NCI-H2107 (cell line): ENCODE measurements at places on chromosomes 3 and 15.

DNA sequence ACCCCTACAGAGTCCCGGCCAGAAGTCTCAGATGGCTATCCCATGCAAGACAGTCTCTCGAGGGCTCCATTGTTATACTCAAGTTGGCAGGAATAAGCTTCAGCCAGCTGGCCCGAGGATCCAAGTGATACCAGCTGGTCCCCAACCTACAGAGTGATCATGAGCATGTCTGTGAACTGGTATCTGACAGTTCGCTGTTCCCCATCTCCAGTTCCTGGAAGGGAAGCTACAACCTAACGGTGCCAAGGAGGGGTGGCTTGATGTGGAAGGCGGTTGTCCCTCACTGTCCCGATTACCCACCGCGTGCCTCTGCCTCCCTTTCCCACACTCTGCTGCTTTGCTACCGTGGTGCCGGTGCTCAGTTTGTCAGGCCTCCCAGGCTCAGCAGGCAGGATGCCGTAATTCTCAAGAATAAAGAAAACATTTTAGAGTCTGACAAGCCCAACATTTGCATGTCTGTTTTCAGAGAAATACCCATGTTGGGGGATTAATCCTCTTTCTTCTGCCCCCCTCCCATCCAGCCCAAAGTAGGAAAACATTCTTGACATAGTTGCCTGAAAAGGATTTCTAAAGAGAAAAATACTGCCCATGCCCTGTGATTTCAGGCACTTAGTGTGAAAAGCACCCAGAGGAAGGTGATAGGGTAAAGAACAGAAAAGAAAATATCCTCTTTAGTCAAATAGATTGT is 49.4 kb upstream of the HES1 start:
- no peak for DNase-seq

DNA sequence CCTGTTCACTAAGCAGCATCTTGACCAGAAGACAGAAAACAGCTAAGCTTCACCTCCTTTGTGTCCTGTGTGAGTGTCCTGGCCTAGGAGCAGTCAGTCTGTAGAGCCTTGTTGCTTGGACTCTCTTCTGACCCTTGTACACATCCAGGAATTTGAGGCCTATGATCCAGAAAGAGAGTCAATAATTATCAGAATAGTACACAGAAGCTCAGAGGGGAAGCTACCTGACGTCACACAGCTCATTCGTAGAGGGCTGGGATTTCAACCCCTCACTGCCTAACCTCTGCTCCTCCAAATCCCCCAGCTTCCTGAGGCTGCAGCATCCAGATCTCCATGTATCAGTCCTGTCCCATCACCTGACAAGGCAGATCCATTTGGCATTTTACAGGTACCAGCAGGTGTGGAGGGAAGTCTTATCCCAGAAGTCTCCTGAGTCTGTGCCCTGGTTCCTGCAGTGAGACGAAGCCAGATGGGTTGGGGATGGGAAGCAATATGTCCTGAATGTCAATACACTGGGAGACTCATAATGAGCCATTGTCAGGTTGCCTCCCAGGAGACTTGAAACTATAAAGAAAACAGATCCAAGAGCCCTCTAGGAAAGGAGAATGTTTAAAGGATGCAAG is 203.1 kb downstream of the MINAR1 start:
- no peak for DNase-seq

GRCh38 chr3:193711964-193712598 is 119.1 kb downstream of the OPA1 start:
- no peak for DNase-seq

DNA sequence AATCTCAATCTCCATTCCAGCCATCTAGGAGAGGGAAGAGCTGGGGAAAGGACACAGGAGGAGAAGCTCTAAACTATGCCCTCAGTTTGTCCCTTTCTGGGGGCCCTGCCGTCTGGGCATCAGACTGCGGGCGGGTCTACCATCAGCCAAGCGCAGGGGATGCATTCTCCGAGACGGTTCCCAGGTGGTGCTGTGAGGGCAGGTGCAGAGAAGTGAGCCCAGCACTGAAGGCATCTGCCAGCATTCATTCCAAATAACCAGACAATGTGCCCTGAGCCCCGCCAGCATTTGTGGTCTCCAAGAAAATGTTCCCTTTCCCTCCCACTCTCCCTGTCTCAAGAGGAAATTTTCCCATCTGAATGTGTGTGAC is 265.7 kb downstream of the XXYLT1 start:
- no peak for DNase-seq

DNA sequence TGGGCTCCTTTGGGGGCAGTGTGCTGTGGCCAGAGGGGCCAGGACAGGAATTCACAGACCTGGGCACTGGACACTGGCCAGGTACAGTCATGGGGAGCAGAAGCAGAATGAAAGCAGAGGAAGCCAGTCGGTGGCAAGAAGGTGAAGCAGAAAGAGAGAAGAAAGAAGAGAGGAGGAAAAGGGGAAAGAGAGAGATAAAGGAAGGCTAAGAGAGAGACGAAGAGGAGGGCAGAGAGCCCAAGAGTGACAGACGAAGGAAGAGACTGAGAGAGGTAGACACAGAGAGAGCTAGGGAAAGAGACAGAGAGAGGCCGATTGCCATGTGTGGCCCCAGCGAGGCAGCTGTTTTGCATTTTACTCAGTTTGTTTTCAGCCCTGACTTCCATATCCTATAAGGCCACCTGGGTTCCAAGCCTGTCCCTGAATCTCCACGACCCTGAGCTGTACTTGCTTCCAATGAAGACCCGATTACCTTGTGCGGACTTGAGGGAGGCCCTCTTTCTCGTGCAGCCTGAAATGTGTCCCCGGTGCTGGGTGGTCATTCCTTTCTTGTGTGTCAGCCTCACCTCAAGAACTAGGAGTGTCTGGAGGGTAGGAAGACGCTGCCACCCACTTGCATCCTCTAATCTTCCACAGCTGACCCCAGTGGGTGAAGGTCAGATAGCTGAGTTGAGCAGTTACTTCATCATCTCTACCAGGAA is 73.9 kb downstream of the LSM3 start:
- DNase-seq = no peak

DNA sequence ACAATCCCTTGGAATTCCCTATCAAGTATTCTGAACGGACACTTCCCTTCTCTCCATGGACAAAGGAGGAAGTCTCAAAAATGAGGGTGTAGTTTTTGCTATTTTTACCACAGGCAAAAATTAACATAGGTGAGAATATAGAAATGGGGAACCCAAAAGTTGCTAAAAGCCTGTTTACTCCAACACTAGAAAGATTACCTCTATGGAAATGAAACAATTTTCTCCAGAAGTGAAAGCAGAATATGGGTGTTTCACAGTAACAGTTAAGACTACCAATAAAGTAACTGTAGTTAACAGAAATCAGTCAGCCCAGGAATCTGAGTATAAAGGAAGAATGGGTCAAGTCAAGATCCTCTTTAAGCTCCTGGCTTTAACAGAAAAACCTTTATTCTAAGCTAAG is 9.3 kb downstream of the TRA2B start:
- no peak for DNase-seq

- DNase-seq = no peak
Measured at GRCh38 chr15:52076889-52077781, 35.4 kb downstream of the BCL2L10 start.

DNA sequence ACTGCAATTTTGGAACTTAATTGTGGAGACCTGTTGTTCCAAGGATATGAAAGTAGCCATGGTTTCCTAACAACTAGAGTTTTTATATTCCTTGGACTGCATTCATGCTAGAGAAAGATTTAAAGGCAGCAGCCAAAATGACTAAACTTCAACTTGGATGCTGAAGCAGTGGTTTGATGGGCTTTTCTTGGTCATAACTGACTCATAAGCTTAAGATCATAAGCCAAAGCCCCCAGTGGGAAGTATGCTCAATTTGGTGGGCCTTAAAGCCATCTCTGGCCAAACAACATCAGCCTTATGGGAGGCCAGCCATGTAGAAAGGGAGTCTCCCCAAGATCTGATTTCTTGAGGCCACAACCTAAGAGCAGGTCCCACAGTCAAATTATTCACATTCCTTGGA is 80.2 kb downstream of the ZNF280D start:
- no peak for DNase-seq

DNA sequence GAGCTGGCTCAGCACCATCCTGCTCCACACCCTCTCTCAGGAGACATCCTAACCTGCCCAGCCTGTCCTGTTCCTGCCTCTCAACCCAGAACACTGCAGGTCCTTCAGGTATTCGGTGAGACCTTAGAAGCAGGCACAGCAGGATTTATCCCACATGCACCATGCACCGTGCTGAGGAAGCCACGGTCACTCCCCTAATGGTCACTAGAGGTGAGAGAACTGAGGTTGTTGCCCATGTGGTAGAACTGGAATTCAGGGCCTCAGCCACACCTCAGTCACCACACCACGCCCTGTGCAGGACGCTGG is 36.9 kb downstream of the APBA2 start:
- DNase-seq = no peak

GRCh38 chr3:16329826-16330129 is 64.8 kb downstream of the OXNAD1 start:
- DNase-seq = no peak

DNA sequence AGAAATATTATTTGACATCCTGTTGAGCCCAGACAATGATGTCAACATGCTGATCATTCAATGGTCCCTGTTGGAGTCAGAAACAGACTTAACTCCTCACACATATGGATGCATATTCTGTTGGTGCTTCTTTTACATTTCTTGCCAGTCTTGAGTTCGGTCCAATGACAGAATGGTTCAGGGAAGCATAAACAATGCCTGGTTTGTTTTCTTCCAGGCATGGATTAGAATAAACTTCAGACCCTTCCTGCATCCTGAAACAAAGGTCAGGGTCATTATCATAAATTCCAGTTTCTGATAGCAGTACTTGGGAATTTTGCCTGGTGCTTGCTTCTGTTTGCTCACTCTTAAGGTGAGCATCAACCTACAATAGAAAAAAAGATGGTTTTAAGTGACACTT is 33.3 kb downstream of the BTLA start:
- DNase-seq = no peak

GRCh38 chr3:142972092-142972753 is 8.7 kb upstream of the PAQR9 start:
- no peak for DNase-seq

- no peak for DNase-seq
Measured at GRCh38 chr15:81740416-81740815, 305.4 kb downstream of the MEX3B start.

DNA sequence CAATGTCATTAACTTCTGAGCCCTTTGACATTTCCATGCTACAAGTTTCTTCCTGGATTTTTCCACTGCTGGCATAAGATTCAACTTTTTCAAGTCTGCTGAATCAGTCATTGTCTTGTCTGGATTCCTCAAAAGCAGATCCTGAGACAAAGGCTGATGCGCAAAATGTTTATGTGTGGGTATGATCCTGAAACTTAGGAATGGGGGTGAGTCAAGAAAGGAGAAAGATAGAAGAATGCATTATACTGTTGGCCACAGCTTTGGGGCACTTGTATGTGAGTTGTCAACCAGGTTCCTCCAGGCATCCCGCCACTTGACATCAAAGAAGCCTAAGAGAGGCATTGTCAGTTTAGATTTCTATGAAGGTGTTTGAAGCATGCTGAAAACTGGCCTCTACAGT is 50.4 kb downstream of the FOXB1 start:
- DNase-seq = no peak

DNA sequence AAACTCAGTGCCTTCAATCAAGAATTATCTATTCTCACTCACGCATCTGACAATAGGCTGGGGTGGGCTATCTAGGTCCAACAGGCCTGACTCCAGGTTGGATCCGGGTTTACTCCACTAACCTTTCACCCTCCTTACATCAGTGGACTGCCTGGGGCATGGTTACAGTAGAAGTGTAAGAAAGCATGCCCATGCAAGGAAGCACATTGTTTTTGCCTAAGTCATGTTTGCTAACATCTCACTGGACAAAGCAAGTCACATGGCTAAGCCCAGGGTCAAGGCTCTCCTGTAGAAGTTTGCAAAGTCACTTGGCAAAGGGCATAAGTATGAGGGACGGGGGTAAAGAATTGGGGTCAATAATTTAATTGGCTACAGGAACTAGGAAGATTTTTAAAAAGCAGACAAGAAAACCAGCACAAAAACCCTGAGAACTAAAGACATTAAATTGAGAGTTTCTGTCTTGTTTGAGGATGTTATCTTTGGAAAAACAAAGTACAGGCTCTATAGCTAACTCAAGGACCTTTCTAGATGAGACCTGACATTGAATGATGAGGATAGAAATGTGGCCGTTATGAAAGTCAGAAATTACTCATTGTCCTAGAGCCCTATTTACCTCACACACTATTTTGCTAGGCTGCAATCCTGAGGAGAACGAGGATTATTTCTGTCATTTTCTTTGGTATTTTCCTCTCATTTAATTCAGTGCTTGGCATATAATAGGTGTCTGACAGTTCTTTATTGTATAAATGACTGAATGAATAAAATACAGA is 214.2 kb downstream of the IL20RB start:
- DNase-seq = no peak

DNA sequence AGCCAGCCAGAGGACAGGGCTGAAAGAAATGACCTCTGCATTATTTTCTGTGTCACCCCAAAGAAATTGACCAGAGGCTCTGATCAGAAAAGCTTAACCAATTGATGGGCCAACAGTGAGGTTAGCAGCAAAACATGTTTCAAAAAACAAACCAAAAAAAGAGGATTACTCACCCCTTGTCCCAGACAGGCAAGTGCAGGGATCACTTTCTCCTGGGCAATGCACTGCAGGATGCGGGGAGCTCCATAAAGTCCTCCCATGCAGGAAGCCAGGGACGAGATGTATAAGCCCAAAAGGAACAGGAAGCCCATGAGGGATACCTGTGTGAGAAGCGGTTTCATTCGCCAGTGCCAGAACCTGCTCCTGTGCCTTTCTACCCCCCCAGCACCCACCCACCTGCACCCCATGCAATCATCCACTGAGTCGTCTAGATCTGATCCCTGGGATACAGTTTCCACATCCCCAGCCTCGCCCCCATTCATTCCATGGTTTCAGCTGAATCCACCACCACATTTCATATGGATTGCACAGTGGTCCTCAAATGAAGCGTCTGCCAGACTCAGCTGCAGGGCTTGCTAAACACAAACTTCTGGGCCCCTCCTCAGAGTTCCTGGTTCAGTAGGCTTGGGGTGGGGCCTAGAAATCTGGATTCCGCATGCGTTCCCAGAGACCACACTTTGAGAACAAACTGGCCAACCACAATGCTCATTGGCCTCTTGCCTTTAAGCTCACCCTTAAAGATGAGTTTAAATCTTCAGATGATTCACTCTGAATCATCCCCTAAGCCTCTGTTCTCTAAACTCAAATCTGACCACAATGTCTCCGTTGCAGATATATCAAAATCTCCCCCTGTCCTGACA is 54.4 kb upstream of the HEG1 start:
- no peak for DNase-seq
